ENCODE measurements at places on chromosomes 7 and 10. TPM values are rescaled to one million over a fixed set of nuclear protein-coding genes. Genes with fewer than 3 reads are reported as not detected.

DNA sequence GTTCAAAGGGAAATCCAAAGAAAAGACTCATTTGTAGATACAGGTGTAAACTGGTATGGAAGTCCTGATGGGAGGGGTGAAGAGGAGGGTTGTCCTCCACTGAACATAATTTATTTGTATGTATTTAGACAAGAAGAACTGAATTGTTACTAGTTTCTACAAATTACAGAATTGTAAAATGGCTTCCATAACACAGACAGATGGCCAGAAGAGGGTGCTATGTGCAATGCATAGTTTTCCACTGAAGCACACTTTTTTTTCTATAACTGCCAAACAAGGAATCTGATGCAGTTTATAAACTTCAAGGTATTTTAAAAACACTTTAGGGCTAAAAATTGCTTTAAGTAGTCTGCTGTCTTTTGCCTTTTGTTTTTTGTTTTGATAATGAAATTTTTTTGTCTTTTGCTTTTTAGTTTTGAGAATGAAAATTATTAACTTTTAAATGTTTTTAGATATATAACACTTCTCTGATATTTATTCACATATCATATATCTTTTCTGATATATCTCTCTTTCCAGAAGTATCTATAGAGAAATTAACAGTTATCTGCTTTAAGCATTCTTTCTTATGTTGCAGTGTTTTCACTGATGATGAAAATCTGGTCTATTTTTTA, 58.5 kb downstream of the PHYHIPL start:
- no peaks in the 10 kb centered on the region for H3K4me1 ChIP-seq
- H3K36me3 ChIP-seq, result no peaks in the 10 kb centered on the region
- H3K27me3 ChIP-seq, result no peaks in the 10 kb centered on the region
- H3K4me3 ChIP-seq, result no peak overlapping the region

Gene THSD7A
- 24.3 TPM for total RNA-seq

- peak overlapping the region; percentile 100 for H3K4me3 ChIP-seq
- no peak for DNase-seq
- peak overlapping the region; percentile 92 for H3K27ac ChIP-seq
- no peaks in the 10 kb centered on the region for H3K36me3 ChIP-seq
- H3K4me1 ChIP-seq, result peaks cover 5% of the 10 kb centered on the region
- H3K27me3 ChIP-seq, result no peaks in the 10 kb centered on the region
Observed at GRCh38 chr10:12194752-12195271, 879 bp downstream of the NUDT5 start.

DNA sequence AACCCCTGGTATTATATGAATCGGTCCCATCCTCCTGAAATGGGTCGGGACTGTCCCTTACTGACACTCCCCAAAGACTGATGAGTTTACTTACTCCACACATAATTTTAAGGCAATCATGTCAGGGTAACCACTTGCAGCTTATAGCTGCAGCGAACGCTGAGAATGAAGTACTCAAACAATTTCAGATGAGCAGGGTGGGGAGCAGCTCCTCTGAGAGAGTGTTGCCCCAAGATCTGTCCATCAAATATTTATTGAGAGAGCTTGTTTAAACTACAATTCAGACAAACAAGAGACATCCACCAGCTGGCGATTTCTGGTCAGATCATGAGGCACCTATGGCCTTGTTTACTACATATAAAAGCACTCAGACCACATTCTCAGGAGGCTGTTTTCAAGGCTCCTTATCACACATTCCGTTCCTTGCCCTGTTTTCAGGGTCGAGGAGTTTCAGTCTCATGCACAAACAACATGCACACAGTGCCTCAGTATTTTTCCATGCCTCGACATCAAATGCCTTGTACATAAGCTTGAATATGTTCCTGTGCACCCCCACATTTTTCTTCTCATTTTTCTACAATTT, 80.1 kb downstream of the THSD7A start:
- peak overlapping the region; percentile 71 for H3K27ac ChIP-seq
- no peaks in the 10 kb centered on the region for H3K27me3 ChIP-seq
- no peaks in the 10 kb centered on the region for H3K36me3 ChIP-seq

DNA sequence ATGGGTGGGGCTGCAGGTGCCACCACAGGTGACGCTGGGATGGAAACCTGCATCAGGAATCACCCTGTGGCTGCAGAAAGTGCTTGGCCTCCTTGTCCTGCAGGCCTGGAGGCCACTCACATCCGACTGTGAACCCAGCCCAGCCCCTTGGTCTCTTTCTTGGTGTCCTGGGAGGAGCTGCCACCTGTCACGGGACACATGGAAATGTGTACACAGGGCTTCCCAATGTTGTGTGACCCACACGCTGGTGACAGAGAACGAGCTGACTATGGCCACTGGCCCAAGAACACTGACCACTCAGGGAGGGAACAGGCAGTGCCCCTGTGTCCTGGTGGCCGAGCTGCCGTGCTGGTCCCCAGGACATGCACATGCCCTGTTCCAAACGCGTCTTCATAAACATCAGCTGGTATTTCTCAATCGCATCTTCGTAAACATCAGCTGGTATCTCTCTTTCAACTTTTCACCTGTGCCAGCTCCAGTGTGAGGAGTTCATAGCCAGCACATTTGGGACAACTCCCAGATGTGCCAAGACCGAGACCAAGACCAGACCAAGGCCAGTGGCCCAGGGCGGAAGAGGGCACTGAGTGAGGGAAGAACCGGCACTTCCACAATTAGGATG, 57.9 kb upstream of the INPP5A start:
- no peaks in the 10 kb centered on the region for H3K36me3 ChIP-seq
- no peak overlapping the region for H3K27ac ChIP-seq
- DNase-seq, result no peak
- H3K4me3 ChIP-seq, result no peak overlapping the region
- H3K4me1 ChIP-seq, result no peaks in the 10 kb centered on the region
- H3K27me3 ChIP-seq, result no peaks in the 10 kb centered on the region

DNA sequence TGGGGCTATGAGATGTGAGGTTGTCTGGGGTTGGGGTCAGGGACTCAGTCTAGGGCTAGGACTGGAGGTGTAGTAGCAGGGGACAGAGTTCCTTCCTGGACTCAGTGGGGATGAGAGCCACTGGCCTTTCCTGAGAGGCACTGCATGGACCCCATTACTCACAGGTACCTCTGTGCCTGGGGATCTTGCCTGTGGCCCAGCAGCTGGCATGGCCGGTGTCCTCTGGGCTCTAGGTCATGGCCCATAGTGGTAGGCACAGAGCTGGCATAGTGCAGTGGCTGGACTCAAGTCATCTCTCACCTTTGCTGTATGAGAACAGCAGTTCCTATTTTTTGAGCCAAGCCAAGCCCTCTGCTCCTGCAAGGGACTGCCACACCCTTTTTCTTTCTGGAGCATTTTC, 51.9 kb downstream of the NEURL1 start:
- H3K27me3 ChIP-seq, result no peaks in the 10 kb centered on the region
- no peak for DNase-seq
- H3K36me3 ChIP-seq, result no peaks in the 10 kb centered on the region

GRCh38 chr7:140674356-140674800, 1.6 kb downstream of the ADCK2 start:
- H3K27ac ChIP-seq, result no peak overlapping the region
- no peak for DNase-seq
- H3K4me3 ChIP-seq, result no peak overlapping the region
- H3K27me3 ChIP-seq, result no peaks in the 10 kb centered on the region
- peaks cover 18% of the 10 kb centered on the region for H3K4me1 ChIP-seq

Gene IDI2
- not detected for total RNA-seq

- DNase-seq, result no peak
- H3K4me1 ChIP-seq, result no peaks in the 10 kb centered on the region
- no peak overlapping the region for H3K27ac ChIP-seq
- no peaks in the 10 kb centered on the region for H3K27me3 ChIP-seq
- H3K36me3 ChIP-seq, result no peaks in the 10 kb centered on the region
- no peak overlapping the region for H3K4me3 ChIP-seq
Observed at GRCh38 chr10:35000936-35001335, 89.2 kb downstream of the CUL2 start.

GRCh38 chr10:71880425-71881306, 29.6 kb upstream of the PSAP start:
- no peaks in the 10 kb centered on the region for H3K36me3 ChIP-seq
- H3K4me1 ChIP-seq, result no peaks in the 10 kb centered on the region
- no peak for DNase-seq

GRCh38 chr7:124792002-124792401, 26.4 kb upstream of the GPR37 start:
- no peaks in the 10 kb centered on the region for H3K4me1 ChIP-seq
- no peak overlapping the region for H3K27ac ChIP-seq
- H3K4me3 ChIP-seq, result no peak overlapping the region
- H3K27me3 ChIP-seq, result no peaks in the 10 kb centered on the region
- no peak for DNase-seq

Gene FOXP2
- total RNA-seq, result 8.0 TPM

DNA sequence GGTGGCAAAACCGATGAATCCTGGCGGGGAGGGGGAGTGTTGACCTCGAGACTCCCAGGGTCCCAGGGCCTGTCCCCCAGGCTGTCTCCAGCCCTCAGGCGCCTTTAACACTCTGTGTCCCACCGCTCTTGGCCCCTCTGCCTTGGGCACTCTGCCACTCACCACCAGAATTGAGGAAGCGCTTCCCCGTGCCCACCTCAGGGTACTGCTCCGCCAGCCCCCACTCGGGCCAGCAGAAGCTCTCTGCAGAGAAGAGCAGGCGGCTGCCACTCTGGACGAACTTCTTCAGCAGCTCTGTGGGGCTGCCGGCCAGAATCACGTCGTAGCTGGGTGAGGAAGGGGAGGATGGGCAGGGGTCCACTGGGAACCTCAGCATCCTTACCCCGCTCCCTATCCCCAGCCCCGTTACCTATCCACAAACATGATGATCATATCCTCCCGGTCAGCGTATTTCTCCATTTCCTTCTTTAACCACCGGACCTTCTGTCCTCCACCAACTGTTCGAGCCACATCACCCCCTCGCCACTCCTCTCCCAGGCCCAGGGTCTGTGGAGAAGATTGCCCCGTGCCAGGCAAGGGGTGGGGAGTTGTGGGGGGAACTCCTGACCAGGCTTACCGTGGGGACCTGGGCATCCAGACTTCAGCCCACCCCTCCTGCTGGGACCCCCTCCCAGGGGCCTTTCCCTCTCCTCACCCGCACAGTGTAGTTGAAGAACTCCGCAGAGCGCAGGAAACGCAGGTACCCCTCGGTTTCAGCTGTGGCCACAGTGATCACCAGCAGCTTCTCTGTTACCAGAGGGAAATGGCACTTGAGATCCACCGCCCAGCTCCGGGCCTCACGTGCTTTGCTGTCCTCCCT, 1.2 kb downstream of the PLOD3 start:
- H3K27me3 ChIP-seq, result no peaks in the 10 kb centered on the region
- H3K36me3 ChIP-seq, result no peaks in the 10 kb centered on the region
- peaks cover 6% of the 10 kb centered on the region for H3K4me1 ChIP-seq
- no peak overlapping the region for H3K27ac ChIP-seq

DNA sequence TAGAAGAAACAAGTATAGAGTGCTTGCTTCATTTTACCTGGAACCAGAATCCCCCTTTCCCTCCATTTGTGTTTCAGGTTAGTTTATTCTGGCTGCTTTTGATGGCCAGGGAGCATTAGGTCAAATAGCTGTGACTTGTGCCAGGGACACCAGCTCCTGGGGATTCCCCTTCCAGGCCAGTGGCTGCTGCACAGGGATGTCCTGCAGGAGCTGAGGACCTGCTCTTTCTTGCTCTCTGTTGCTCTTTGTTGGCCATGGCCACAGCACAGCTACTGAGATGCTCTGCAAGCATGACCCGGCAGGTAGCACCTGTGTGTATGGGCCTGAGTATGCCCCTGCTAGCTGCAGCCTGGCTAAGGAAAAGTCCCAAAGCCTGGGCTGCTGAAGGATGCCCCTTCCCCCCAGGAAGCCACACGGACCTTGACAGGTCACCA, 208.9 kb downstream of the EBF3 start:
- peaks cover 4% of the 10 kb centered on the region for H3K36me3 ChIP-seq
- H3K27ac ChIP-seq, result no peak overlapping the region
- no peak for DNase-seq
- no peak overlapping the region for H3K4me3 ChIP-seq

Gene C7orf57
- total RNA-seq, result 0.63 TPM

GRCh38 chr7:34759477-34760125, 101.6 kb downstream of the NPSR1 start:
- DNase-seq, result no peak
- no peaks in the 10 kb centered on the region for H3K36me3 ChIP-seq
- H3K4me1 ChIP-seq, result no peaks in the 10 kb centered on the region
- H3K27ac ChIP-seq, result no peak overlapping the region

DNA sequence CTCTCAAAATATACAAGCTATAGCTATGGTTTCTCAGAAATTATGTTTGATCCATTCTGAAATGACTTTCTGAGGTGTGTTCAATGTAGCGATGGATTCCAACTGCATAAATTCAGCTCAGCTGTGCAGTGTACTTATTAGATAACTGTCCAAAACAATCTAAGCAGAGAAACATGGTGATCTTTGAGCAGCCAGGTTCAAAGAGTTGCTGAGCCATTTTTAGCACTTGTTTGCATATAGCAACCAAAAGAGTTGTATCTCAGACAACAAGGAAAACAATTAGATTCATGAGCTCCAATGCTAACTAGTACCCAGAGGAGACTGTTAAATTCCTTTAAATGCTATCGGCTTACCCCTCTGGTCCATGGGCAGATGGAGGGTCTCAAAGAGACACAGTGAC, 15.9 kb upstream of the KCNIP2 start:
- H3K27ac ChIP-seq, result no peak overlapping the region
- DNase-seq, result no peak
- no peaks in the 10 kb centered on the region for H3K27me3 ChIP-seq
- no peaks in the 10 kb centered on the region for H3K36me3 ChIP-seq
- no peak overlapping the region for H3K4me3 ChIP-seq
- H3K4me1 ChIP-seq, result no peaks in the 10 kb centered on the region

DNA sequence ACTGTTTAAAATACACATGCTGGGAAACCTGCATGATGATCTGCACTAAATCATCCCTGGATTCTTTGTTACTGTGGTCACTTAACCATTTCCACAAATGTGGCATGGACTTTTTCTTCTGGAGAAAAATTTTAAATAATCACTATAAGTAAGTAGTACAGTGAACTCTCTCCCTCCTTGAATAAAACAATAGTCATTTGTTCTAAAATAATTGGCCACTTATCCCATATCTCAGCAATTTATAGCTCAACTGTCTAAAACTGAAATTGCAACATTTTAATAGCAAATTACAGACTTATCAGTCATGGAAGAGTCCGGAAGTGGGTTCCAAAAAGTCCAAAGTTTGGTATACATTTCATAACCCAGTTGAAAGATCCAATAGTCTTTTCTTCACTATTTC, 90.9 kb downstream of the MTERF1 start:
- H3K4me3 ChIP-seq, result no peak overlapping the region
- no peaks in the 10 kb centered on the region for H3K36me3 ChIP-seq
- no peak overlapping the region for H3K27ac ChIP-seq
- H3K27me3 ChIP-seq, result no peaks in the 10 kb centered on the region

Gene TAS2R38
- total RNA-seq, result not detected

- H3K27ac ChIP-seq, result no peak overlapping the region
- H3K4me3 ChIP-seq, result no peak overlapping the region
- no peaks in the 10 kb centered on the region for H3K27me3 ChIP-seq
Observed at GRCh38 chr10:227014-227413, 91.8 kb downstream of the ZMYND11 start.

Gene PYROXD2
- 14.1 TPM for total RNA-seq

Gene CLEC5A
- total RNA-seq, result 2.9 TPM

GRCh38 chr10:11863353-11864109, 40.4 kb downstream of the PROSER2 start:
- DNase-seq, result peak; percentile 11
- no peak overlapping the region for H3K27ac ChIP-seq
- H3K27me3 ChIP-seq, result no peaks in the 10 kb centered on the region
- H3K36me3 ChIP-seq, result peaks cover 3% of the 10 kb centered on the region
